Naive B cell (primary cell): ENCODE measurements at places on chromosomes 4 and X. TPM values are rescaled to one million over a fixed set of nuclear protein-coding genes. Genes with fewer than 3 reads are reported as not detected.
A peak's percentile ranks its signal among the peaks of the same experiment; 100 is the strongest.

DNA sequence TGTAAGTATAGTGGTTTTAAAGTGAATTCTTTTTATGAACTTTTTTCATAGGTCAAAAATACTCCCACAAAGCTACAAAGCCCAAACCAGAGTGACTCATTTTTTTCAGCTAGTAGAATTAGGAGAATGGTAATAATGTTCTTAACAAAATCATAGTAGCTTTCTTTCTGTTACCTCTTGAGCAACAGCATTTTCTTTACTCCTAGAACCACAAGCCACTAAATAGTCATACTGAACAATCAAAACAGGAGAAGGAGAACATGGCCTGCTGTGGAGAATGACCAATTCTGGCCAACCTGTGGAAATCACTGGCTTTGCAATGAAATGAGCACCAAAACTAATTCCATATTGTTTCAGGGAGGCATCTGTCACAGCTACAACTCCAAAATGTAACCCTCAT is 112.9 kb downstream of the AMMECR1 start:
- no peaks in the 10 kb centered on the region for H3K36me3 ChIP-seq
- H3K4me1 ChIP-seq = no peaks in the 10 kb centered on the region
- no peaks in the 10 kb centered on the region for H3K27me3 ChIP-seq
- no peak overlapping the region for H3K4me3 ChIP-seq
- H3K27ac ChIP-seq = no peak overlapping the region

The PDGFC gene
- polyA plus RNA-seq = not detected

- H3K36me3 ChIP-seq = no peaks in the 10 kb centered on the region
- no peak overlapping the region for H3K27ac ChIP-seq
- no peaks in the 10 kb centered on the region for H3K27me3 ChIP-seq
- no peak for DNase-seq
- peak overlapping the region; percentile 81 for H3K4me3 ChIP-seq
- H3K4me1 ChIP-seq = peaks cover 16% of the 10 kb centered on the region
These were observed 1.1 kb downstream of the PRAF2 start for GRCh38 chrX:49072712-49073095.

- H3K4me3 ChIP-seq = no peak overlapping the region
- no peaks in the 10 kb centered on the region for H3K36me3 ChIP-seq
- no peak overlapping the region for H3K27ac ChIP-seq
- no peak for DNase-seq
- no peaks in the 10 kb centered on the region for H3K27me3 ChIP-seq
These were observed 54.2 kb downstream of the RPS3A start for GRCh38 chr4:151153585-151153984.

The GPR34 gene
- 0.39 TPM for polyA plus RNA-seq

The GAB3 gene
- polyA plus RNA-seq = 4.0 TPM

GRCh38 chrX:66634272-66634671 is 4.6 kb downstream of the EDA2R start:
- DNase-seq = no peak
- H3K27ac ChIP-seq = no peak overlapping the region
- no peaks in the 10 kb centered on the region for H3K27me3 ChIP-seq
- no peak overlapping the region for H3K4me3 ChIP-seq
- no peaks in the 10 kb centered on the region for H3K36me3 ChIP-seq

The MAGEA10 gene
- polyA plus RNA-seq = not detected

DNA sequence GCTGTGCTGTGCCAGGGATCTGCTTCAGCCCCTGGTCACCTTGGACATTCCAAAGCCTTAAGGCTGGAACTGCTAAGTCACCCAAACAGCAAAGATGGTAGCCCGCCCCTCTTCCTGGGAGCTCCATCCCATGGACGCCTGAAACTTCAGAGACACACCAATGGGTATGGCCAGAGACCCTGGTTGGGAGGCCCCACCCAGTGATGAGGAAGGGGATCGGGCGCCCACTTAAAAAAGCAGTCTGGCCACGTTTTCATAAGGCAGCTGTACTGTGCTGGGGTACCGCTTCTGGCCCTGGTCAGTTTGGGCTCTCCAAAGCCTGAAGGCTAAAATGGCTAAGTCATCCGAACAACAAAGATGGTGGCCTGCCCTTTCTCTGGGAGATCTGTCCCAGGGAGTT is 9.4 kb upstream of the TMSB15C start:
- no peaks in the 10 kb centered on the region for H3K36me3 ChIP-seq
- DNase-seq = no peak
- no peak overlapping the region for H3K4me3 ChIP-seq
- H3K27me3 ChIP-seq = peaks cover 12% of the 10 kb centered on the region

DNA sequence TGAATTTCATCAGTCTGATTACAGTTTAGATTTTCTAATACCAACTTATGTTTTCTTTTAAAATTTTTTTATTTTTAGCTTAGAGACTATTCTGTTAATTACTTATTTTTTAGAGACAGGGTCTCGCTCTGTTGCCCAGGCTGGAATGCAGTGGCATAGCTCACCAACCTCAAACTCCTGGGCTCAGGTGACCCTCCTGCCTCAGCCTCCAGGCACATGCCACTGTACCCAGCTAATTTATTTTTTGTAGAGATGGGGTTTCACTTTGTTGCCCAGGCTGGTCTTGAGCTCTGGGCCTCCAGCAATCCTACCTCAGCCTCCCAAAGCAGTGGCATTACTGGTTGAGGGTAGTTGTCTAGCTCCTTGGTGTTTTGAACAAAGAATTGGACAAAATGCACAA is 102.0 kb downstream of the KLHL8 start:
- DNase-seq = no peak

- H3K4me1 ChIP-seq = no peaks in the 10 kb centered on the region
- no peak overlapping the region for H3K4me3 ChIP-seq
- DNase-seq = no peak
- no peaks in the 10 kb centered on the region for H3K36me3 ChIP-seq
- no peaks in the 10 kb centered on the region for H3K27me3 ChIP-seq
- no peak overlapping the region for H3K27ac ChIP-seq
These were observed 254.2 kb downstream of the DHX15 start for GRCh38 chr4:24330172-24330571.

DNA sequence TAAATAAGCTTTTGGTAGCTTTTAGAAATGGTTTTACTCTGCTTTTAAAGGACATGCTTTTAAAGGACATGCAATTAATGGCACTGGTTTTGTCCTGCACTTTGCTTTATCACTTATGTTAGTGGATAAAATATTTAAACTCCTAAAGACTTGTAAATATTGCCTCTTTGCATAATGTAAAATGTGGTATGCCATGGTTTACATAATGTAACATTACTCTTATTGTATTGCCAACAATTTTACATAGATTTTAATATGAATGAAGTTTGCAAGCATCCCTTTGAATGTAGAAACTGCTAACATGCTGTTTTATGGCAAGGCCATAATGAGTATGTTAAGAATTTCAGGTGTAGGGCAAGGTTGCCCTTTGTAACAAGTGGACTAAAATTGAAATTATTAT is 118.4 kb downstream of the CHIC1 start:
- H3K27me3 ChIP-seq = no peaks in the 10 kb centered on the region
- H3K27ac ChIP-seq = no peak overlapping the region
- peaks cover 3% of the 10 kb centered on the region for H3K36me3 ChIP-seq
- DNase-seq = no peak
- H3K4me1 ChIP-seq = no peaks in the 10 kb centered on the region
- no peak overlapping the region for H3K4me3 ChIP-seq

- H3K4me3 ChIP-seq = no peak overlapping the region
- H3K27me3 ChIP-seq = no peaks in the 10 kb centered on the region
- DNase-seq = no peak
- H3K36me3 ChIP-seq = no peaks in the 10 kb centered on the region
- H3K4me1 ChIP-seq = no peaks in the 10 kb centered on the region
- H3K27ac ChIP-seq = no peak overlapping the region
These were observed 111.9 kb upstream of the UNC5C start for GRCh38 chr4:95660719-95661118.

- H3K4me3 ChIP-seq = no peak overlapping the region
- no peaks in the 10 kb centered on the region for H3K27me3 ChIP-seq
- H3K36me3 ChIP-seq = no peaks in the 10 kb centered on the region
- peaks cover 5% of the 10 kb centered on the region for H3K4me1 ChIP-seq
These were observed 768.2 kb downstream of the KCTD8 start for GRCh38 chr4:43680421-43680820.

DNA sequence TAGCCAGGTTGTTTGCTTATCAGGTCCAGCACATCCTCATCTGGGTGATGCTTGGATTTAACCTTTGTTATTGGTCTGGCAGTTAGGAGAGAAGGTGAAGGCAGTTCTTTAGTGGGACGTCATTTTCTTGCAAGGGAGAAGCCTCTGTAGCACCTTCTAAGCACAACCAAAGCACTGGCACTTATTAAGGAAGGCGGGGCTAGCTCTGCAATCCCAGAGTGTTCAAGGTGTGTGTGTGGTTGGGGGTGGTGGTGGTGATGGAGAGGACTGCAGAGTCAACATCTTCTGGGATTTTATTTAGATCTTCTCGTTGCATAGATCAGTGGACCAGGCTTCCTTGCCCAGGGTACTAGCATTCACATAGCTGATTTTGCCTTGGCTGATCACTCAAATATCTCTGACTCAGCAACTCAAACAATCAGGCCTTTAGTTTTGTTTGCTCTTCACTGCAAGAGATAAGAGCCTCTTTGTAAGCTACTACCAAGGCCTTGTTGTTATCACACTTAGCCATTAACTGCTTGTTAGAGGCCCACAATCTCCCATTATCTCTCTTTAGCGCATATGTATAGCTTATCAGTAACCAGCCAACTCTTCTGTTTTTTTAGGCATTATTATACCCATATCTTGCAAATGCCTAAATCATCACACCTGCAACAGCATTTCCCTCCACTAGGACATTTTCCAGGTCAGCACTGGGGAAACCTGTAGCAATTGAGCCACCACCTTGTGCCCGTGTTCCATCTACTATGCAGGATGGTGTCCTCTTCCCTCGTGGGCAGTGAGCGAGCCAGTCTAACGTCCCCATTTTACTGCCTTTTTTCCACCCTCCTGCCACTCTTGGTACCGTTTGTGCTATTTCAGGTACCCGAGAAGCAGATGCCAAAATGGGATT is 36.5 kb upstream of the LINC00632 start:
- H3K4me1 ChIP-seq = no peaks in the 10 kb centered on the region
- DNase-seq = no peak
- H3K36me3 ChIP-seq = no peaks in the 10 kb centered on the region
- H3K27me3 ChIP-seq = peaks cover 5% of the 10 kb centered on the region

DNA sequence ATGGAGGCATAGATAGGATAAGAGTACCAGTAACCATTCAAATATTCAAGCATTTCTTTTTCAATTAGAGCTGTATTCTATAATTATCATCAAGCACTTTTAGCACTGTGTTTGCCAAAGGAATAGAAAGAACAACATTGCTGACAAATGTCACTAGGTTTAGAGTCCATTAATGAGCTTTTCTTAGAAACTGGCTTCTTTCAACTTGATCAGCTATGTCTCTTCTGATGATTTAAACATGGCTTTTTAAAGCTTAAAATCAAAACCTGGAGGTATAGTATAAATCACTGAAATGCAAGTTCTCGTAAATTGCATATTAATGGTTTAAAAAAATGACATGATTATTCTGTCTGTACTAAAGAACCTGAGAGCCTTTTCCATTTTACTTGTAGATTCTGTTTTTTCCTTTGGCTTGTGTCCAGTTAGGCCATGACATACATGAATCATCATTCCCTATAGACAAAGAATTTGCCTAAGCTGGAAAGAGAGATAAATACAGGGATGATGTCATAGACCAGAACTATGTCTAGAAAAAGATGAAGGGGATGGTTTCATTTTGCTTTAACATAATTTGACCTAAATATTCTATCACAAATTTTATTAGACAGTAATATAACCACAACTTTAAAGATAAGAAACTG is 340.1 kb upstream of the CTSO start:
- no peak overlapping the region for H3K27ac ChIP-seq
- H3K4me3 ChIP-seq = no peak overlapping the region
- H3K4me1 ChIP-seq = no peaks in the 10 kb centered on the region
- DNase-seq = no peak

GRCh38 chr4:59195839-59196238 is 2004.3 kb upstream of the ADGRL3 start:
- no peaks in the 10 kb centered on the region for H3K27me3 ChIP-seq
- H3K4me1 ChIP-seq = no peaks in the 10 kb centered on the region
- no peak overlapping the region for H3K27ac ChIP-seq
- H3K36me3 ChIP-seq = no peaks in the 10 kb centered on the region

GRCh38 chr4:180603791-180604190 is 1639.4 kb upstream of the TENM3 start:
- no peak overlapping the region for H3K27ac ChIP-seq
- no peaks in the 10 kb centered on the region for H3K4me1 ChIP-seq
- no peaks in the 10 kb centered on the region for H3K36me3 ChIP-seq
- H3K27me3 ChIP-seq = no peaks in the 10 kb centered on the region
- no peak overlapping the region for H3K4me3 ChIP-seq

- no peaks in the 10 kb centered on the region for H3K27me3 ChIP-seq
- no peak for DNase-seq
- H3K4me1 ChIP-seq = no peaks in the 10 kb centered on the region
- no peak overlapping the region for H3K27ac ChIP-seq
- H3K4me3 ChIP-seq = no peak overlapping the region
These were observed 294.9 kb upstream of the BOD1L1 start for GRCh38 chr4:13922459-13922858.

DNA sequence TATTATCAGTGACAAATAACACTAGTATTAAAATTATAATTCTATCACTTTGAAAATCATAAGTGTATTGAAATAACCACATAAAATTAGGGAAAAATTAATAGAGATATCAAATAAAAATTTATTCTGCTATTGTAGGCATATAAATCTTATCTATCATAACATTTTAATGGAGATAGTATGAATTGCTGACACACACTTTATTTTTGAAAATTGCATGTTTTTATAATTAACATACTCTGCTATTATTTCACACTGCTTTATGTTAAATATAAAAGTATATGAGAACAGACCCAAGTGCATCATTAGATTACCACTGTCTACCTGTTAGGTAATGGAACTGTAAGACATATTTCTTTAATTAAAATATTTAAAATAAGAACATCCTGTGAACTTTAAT is 2150.2 kb downstream of the ARAP2 start:
- no peaks in the 10 kb centered on the region for H3K4me1 ChIP-seq
- H3K4me3 ChIP-seq = no peak overlapping the region
- H3K27ac ChIP-seq = no peak overlapping the region

DNA sequence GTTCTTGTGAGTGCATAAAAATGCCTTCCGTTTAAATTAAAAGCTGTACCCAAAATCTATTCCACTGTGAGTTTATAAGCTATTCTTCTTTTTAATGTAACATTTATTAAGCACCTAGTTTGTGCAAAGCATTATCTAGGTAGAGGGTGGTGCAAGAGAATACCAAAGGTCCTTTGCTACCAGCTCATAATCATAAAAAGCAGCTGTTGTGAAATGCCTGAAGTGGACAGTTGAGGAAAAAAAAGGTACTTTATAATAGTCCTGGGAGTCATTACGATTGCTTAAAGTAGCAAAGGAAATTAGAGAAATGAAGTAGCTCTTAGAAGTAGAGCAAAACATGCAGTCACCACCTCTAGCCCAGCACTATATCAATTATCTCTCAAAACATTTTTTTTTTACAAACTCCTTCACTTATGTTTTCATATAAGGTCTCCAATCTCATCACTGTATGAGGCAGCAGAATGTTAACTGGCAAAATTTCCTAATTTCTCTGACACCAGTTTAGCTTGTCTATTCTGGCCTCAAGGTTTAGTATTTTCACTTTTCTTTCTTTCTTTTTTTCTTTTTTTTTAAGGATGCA is 2.1 kb downstream of the MBNL3 start:
- peak overlapping the region; percentile 71 for H3K27ac ChIP-seq
- no peaks in the 10 kb centered on the region for H3K36me3 ChIP-seq
- H3K27me3 ChIP-seq = peaks cover 7% of the 10 kb centered on the region
- H3K4me1 ChIP-seq = peaks cover 26% of the 10 kb centered on the region
- no peak for DNase-seq
- peak overlapping the region; percentile 97 for H3K4me3 ChIP-seq

GRCh38 chr4:6753103-6753560 is 29.4 kb upstream of the KIAA0232 start:
- no peaks in the 10 kb centered on the region for H3K4me1 ChIP-seq
- no peaks in the 10 kb centered on the region for H3K36me3 ChIP-seq
- H3K27me3 ChIP-seq = no peaks in the 10 kb centered on the region

- peaks cover 4% of the 10 kb centered on the region for H3K36me3 ChIP-seq
- no peak overlapping the region for H3K27ac ChIP-seq
- no peak for DNase-seq
- peaks cover 6% of the 10 kb centered on the region for H3K27me3 ChIP-seq
- no peaks in the 10 kb centered on the region for H3K4me1 ChIP-seq
These were observed 127.9 kb upstream of the FTHL17 start for GRCh38 chrX:31199840-31200114.
